ENCODE measurements at places on chromosomes 2 and 18.

GRCh38 chr2:108548208-108549003 lies 14.1 kb downstream of the LIMS1 start:
- no peak for DNase-seq

DNA sequence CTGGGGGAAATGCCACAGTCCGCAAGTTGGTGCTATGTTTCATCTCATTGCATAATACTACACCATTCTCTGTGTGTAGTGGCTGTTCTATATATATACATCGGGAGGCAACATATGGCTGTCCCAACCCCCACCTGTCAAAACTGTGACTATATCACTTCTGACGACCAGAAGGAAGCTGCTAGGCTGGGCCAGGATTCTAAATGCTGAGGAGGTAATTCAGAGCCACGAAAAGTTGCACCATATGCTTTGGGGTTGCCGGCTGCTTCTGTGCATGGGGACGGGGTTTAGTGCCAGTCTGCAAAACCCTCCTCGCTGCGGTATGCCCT lies 117.3 kb downstream of the MSH2 start:
- DNase-seq = no peak

GRCh38 chr2:127662937-127663565 lies 12.3 kb downstream of the LIMS2 start:
- DNase-seq = no peak

DNA sequence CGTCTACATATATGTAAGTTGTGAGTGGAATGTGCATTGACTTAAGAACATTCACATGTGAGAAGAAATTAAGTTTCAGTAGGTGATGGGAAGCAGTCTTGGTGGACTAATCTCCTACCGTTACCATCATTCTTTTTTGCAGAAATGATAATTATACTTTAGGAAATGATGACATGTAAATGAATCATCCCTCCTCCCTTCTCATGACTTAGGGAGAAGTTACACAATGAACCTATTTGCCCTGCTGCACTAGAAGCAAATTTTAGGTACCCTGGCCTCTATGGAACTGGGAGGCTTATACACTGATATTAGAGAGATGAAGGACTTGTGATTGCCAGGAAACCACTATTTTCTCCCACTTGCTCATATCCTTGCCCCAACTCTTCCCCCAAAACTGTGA lies 214.2 kb downstream of the CALCRL start:
- DNase-seq = no peak
